ENCODE measurements at places on chromosomes 12 and 14.

DNA sequence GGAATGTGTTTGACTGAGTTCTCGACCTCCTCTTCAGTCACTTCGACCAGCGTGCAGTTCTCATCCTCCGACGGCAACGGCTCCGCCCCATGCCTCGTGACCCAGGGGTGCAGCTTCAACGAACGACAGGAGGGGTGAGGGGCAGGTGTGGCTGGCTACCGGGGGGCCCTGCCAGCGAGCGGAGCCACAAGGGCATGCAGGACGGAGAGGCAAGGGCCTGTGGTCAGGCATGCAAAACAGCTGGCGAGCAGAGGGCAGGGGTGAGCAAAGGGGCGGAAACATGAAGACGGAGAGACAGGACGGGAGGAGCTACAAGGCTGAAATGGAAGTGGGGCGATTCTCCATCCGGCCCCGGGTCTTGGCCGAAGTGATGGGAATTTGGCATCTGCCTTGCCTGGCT, 38.7 kb downstream of the P2RX4 start:
- no peak for DNase-seq

DNA sequence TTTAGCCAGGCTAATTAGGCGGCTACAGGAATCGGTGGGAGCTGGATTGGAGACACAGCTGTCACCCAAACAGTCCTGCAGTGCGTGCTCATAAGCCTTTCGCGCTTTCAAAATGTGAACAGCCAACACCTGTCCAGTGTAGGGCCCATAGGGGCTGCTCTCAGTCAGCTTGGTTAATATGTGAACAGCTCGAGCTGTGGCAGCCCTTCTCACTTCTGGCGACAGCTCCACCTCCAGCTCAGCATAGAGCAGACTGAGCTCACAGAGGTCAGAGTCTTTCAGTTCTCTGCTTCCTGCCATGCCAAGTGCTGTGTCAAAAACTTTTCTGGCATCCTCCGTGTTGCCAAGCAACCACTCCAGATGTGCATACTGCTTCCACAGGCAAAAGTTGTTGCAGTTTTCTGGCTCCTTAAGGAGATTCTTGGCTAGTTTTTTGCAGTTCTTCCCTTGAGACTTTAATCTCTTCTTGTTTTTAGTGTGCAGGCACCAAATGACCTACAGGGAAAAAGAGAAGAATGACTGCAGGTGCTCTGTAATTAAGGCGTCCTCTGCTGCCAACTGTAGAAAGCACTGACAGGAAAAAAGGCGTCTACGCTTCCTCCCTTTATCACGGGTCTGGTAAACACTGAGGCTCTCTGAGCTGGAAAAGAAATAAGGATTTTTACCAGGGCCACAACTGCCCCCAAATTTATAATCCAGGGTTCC, 32.5 kb downstream of the PSMC1 start:
- peak; percentile 53 for DNase-seq

DNA sequence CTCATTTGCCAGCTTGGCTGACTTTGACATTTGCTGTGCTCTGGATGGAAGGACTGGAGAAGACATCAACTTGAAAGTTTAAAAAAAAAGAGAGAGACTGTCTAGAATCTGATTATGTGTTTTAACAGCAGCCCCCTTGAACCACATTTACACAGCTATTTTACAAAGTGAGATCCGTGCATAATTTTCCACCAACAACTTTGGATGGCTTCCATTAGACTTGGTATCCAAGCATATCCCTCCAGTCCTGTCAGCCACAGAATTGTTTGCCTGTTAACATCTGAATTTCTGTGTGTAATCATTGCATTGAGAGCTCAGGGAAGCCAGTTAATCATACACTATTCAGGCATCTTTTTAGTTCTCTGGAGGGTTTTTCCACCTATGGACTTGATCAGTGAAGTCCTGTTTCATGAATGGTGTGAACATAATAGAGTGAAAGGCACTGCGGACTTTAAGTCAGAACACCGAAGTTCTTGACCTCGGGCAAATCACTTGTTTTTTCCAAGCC, 93.7 kb downstream of the SAMD4A start:
- no peak for DNase-seq

- no peak for DNase-seq
Observed at GRCh38 chr14:85003805-85004204, 526.1 kb upstream of the FLRT2 start.

DNA sequence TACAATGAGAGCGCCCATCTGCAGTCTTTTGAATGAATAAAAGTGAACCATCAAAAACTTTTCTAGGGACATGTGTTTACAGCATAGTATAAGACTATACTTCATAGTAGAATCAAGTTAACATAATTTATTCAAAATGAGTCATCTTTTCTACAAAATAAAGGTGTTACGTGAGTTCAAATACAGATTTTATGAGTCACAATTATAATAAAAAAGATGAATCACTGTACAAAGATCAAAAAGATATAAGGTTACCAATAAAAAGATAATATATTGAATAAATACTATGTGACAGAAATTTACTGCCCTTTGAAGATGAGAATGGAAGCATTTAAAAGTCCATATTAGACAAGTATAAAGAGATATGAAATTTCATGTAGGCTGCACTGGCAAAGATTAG, 2.8 kb downstream of the MBIP start:
- DNase-seq, result no peak

DNA sequence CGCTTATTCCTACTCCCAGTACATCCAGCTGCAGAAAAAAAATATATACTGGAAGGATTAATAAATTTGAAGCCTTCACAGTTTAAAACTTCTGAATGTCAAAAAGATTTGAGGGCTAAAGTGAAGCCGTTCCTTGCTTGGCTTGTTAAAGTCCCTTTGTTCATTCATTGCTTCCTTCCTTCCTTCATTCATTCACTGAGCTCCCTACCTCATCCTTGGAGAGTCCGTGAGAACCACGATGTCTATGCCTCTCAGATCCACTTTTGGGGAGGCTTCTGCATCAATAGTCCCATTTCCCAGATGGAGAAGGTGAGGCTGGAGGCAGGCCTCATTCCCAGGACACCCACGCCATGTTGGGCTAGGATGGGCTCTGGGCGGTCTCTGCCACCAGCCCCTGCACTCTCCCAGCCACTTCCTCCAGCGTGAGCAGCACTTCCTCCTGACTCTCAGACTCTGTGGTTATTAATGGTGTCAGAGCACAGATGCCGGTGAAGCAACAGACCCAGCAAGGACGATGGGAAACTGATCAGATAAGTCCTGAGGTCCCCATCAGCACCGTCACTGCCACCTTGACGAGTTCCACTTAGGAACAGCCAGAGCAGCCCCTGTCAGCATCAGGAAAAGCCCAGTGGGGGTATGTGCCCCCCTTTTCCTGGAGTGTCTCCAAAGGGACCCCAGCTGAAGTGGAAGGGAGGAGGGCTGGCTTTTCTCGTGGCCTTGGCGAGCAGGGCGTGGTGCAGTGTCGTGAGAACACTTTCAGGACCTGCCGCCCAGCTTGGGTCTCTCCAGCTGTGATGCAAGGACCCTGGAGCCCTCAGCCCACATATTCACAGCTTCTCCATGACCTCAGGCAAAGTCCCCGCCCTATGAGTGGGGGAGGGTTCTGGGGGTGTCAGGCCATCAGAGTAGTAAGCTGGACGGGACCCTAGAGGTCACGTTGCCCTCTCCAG, 21.2 kb downstream of the ASB2 start:
- no peak for DNase-seq

All from left hindlimb (tissue), 1 donor.